ENCODE measurements at places on chromosomes 16 and 17. TPM values are rescaled to one million over a fixed set of nuclear protein-coding genes. Genes with fewer than 3 reads are reported as not detected.
A peak's percentile ranks its signal among the peaks of the same experiment; 100 is the strongest.

GRCh38 chr17:9185142-9185541 lies 163.8 kb downstream of the NTN1 start:
- no peak for DNase-seq

GRCh38 chr17:73309727-73310596 lies 1.8 kb downstream of the CDC42EP4 start:
- DNase-seq, result no peak

DNA sequence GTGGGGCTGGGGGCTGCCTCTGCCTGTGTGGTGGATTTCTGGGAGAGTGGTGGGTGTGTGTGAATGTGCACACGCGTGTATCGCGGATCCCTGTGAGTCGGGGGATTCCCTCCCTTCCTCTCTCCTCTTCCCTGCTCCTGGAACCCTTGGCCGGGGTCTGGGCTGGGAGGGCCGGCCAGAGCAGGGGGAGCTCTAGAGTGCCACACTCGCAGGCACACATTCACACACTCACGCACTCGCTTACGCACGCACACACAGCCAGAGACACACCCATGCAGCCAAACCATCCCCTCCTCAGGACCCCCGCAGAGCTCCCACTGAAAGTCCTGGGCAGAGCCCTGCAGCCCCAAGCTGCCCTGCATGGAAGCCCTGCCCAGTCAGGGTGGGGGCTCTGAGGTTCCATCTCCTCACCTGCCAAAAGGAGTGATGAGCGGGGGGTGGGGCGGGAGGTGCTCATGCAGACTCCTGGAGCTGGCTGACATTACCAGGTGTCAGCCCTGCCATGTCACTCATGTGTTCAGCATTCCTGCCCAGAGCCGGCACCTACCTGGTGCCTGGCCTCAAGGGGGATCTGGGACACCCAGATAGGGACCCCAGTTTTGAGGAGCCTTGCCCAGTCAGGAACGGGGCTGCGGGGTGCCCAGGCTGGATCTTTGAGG lies 1.9 kb downstream of the NECAB2 start:
- no peak for DNase-seq

GRCh38 chr17:76270127-76270592 lies 5.0 kb downstream of the UBALD2 start:
- no peak for DNase-seq

DNA sequence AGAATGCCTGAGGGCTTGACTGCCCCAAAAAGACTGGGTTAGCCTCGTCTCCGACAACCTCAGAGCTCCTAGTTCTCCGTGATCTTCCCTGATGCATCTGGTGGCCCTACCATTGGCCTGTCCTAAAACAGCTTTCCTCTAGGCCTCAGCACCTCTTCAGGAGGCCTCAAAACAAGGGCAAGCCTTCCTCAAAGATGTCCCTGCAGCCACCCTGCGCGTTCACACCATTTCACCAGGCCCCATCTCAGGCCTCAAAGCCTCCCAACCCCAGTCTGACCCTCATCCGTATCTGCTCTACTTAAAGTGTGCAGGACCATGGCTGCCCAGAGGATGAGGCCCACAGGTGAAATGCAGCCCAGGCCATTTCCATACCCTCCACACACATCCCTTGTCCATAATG lies 7.4 kb downstream of the ALOXE3 start:
- DNase-seq, result no peak

GRCh38 chr17:39809221-39809620 lies 54.9 kb downstream of the IKZF3 start:
- DNase-seq, result no peak

DNA sequence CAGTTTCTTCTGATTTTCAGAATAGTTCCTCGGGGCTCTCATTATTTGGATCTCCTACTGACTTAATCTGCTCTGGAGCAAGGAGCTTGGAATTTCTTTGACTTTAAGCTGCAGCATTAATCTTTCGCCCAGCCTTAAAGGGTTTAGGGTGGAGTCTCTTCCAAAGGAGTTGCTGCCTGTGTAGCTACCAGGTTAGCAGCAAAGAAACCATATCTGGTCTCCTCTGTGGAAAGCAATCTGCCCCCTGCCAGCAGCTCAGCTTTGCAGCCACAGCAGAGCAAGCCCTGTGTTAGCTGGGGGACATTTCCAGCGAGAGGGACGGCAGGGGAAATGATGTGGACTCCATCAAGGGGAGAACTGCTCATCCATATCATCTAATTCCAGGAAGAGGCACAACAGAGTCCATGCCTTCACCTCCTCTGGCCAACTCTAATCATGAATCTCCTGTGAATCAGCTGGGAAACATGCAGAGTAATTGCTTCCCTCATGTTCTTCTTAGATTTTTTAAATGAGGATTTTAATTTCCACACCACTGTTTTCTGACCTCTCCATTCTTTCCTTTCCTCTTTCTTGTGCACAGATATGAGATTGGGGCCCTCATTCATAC lies 827.6 kb upstream of the CA10 start:
- no peak for DNase-seq

DNA sequence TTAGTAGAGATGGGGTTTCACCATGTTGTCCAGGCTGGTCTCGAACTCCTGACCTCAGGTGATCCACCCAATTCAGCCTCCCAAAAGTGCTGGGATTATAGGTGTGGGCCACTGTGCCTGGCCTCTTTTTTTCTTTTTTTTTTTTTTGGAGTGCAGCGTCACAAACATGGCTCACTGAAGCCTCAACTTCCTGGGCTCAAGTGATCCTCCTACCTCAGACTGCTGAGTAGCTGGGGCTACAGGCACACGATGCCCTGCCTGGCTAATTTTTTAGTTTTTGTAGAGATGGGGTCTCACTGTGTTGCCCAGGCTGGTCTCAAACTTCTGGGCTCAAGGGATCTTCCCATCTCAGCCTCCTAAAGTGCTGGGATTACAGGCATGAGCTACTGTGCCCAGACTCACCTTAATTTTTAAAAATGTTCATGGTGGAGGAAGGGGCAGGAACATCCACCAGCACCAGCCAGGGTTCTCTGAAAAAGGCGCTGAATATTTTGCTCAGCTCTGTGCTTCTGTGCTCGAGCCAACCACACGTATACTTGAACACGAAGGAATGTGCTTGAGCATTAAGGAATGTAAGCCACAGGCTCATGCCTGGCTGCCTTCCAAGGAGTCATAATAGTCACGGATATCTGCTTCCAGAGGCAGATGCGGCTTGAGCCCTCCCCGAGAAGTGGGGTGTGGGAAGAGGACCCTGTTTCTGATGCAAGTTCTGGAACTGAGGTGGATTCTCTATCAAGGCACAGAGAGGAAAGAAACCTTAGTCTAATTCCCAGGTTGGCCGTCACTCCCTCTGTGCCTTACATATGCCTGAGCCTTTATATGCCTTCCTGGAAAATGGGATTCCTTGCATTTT lies 65.5 kb upstream of the CREBBP start:
- peak; percentile 63 for DNase-seq

GRCh38 chr16:51306886-51307595 lies 156.0 kb upstream of the SALL1 start:
- no peak for DNase-seq

DNA sequence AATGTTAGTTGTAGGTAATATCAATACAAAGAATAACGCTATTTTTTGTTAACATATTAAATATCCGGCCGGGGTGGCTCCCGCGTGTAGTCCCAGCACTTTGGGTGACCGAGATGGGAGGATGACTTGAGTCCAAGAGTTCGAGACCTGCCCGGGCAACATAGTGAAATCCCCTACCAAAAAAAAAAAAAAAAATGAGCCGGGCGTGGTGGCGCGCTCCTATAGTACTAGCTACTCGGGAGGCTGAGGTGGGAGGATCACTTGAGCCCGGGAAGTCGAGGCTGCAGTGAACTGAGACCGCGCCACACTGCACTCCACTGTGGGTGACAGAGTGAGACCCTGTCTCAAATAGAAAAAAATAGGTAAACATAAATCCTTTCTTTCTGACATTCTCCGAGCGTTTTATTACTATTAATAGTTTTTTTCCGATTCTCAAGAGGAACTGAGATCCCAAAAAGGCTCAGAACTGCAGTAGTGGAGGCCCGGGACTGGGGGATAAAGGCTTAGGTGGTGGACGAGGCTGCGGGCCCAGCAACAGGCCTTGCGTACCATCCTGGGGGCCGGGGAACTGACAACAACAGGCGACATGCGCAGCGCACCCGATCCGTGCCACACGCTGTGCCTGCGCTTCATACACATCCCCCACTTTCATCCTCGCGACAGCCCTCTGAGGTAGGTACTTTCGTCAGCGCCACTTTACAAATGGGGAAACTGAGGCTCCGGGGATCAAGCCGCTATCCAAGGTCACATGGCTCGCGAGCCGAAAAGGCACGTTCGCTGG lies 919 bp downstream of the N4BP1 start:
- peak; percentile 17 for DNase-seq

DNA sequence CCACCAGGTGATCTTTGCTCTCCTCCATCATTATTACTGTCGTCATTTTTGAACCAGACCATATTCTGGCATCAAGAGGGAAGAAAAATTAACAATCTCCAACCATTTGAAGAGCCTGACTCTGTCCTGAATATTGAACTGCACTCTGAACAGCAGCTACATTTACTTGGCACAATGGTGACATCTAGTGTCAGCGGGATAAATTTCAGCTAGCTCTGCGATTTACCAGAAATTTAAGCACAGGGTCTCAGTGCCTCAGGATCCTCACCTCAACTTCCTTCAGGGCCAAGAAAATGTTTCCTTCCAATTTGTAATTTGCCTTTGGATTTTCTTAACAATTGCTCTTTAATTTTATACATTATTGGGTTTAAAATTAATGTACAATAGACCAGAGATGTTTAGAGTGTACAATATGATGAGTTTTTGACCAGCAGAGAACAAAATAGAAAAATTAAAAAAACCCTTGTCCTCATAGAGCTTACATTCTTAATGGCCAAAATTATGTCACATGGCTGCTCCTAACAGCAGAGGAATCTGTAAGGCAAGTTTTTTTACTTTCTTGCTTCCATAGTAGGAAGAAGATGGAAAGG lies 10.7 kb upstream of the ZNF19 start:
- peak; percentile 34 for DNase-seq

DNA sequence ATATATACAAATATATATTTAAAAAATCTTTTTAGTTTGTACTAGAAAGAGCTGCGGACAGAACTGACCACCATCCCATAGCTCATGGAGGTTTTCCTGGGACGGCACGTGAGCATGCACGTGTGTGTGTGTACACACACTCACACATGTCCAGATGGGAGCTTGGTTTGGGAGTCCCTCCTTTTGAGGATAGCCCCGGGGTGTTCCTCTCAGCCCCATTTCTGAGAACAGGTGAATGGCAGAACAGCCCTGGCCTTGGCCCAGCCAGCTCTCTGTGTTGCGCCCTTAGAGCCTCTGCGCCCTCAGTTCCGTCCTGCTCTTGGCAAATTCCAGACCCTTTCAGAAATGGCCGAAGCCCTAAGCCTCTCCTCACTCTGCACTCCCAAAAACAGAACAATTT lies 70.1 kb downstream of the AMFR start:
- DNase-seq, result no peak

- DNase-seq, result no peak
Observed at GRCh38 chr17:32191306-32191705, 49.0 kb downstream of the RHOT1 start.

GRCh38 chr17:36736201-36737156 lies 135.1 kb downstream of the MRM1 start:
- no peak for DNase-seq

DNA sequence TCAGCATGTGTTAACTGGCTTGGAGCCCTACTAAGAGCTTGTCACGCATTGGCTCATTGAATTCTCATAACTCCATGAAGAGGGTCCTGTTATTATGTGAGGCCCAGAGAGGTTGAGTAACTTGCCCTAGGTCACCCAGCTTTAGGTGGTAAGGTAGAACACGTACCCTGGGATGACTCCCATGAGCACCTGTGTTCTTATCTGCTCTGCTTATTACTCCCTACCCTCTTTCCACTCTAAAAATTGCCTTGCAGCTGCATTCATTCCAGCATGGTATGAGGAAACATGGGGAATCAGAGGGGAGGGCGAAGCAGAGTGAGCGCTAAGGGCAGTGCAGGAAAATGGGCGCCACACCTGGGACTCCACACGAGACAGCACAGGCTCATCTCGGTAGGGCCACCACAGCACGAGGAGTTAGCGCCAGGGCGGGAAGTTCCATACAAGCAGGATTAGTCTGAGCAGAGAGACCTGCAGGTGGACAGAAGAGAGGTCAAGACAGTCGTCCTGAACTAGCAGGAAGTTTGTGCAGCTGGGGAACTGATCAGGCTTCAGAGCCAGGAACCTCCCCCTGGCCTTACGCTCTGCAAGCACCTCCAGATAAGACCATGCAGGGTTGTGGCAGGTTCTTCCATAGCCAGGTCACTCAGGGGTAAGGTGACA lies 10.1 kb downstream of the COPZ2 start:
- DNase-seq, result no peak

DNA sequence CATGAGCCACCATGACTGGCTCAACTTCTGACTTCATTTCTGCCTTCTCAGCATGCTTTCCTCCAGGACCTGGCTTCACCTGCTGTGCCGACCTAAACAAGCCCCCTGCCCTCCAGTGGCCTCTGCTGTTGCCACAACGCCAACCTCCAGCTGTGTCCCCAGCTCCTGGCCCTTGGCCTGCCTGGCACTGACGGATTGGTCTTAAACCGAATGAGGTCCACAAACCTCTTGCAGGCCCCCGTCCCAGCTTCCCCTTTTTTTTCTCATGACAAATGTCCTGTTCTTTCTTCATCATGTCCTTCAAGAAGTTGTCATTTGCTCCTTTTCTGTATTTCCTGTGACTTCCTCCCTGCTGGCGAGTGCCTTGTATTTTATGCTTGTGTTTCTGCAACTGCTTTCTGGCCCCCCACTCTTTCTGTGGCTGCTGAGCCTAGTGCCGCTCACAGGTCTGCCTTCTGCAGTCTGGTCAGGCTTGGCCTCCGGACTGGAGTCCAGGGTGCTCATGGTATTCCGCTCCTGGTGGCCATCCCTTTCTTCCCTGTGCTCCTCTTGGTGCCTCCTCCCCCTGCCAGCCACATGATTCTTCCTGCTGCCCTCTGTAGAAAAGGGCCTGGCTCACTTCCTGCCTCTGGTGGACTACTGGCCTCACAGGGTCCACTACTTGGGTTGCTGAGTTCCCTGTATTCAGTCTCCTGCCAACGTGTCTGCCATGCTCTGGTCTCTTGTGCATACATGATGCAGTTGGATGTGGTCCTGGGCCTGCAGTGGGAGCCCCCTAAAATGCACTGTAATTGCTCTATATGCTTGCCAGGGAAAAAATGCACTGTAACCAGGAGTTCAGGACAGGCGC lies 2.9 kb downstream of the ATP6V0C start:
- DNase-seq, result no peak

- no peak for DNase-seq
Observed at GRCh38 chr17:31089471-31089870, 5.3 kb upstream of the NF1 start.

- DNase-seq, result no peak
Observed at GRCh38 chr16:10629592-10629963, 49.2 kb upstream of the EMP2 start.

GRCh38 chr16:57151369-57151768 lies 34.5 kb downstream of the PSME3IP1 start:
- DNase-seq, result no peak

DNA sequence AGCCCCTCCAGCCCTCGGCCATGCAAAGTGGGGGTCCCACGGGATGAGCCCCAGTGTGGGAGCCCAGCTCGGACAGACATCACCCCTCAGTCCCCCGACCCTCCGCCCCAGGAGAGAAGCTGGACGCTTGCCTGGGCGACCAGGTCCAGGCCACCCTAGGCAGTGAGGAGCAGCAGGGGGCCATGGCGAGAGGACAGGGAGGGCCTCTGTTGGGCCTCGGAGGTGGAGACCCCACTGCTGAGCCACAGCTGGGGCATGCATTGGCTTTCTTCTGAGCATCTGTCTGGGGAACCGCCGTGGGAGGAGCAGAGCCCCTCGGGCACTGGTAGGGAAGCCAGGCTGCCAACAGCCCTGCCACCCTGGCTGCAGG lies 13.0 kb downstream of the ACTG1 start:
- no peak for DNase-seq

PLD2 gene
- polyA plus RNA-seq, result 30.7 TPM

MYH11 gene
- 11.1 TPM for polyA plus RNA-seq

TSPOAP1 gene
- polyA plus RNA-seq, result 34.2 TPM

ARHGAP44 gene
- polyA plus RNA-seq, result 7.2 TPM

CCL8 gene
- polyA plus RNA-seq, result 0.22 TPM

PERCC1 gene
- not detected for polyA plus RNA-seq
